Mesenchymal stem cell (in vitro differentiated cells and primary cell): ENCODE measurements at places on chromosomes 3 and 15.

DNA sequence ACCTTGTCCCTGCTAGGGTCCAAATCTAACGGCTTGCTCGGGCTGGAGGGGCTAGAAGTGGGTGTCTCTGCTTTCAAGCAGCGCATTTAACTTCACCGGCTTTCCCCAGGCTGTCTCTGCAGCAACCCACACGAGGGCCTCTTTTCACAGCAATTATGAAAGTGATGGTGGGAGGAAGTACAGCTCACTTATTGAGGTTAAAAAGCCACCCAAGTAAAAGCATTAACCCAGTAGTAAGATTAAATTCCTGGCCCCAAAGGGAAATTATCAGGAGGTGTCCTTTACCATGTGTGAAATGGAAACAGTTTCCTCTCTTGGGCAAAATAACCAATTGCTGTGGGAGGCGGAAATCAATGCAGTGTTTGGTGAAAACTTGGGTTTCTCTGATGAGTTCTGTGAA, 41.1 kb downstream of the NGRN start:
- peak; percentile 9 for DNase-seq

- DNase-seq, result no peak
Observed at GRCh38 chr3:23162934-23163333, 40.2 kb upstream of the UBE2E2 start.

DNA sequence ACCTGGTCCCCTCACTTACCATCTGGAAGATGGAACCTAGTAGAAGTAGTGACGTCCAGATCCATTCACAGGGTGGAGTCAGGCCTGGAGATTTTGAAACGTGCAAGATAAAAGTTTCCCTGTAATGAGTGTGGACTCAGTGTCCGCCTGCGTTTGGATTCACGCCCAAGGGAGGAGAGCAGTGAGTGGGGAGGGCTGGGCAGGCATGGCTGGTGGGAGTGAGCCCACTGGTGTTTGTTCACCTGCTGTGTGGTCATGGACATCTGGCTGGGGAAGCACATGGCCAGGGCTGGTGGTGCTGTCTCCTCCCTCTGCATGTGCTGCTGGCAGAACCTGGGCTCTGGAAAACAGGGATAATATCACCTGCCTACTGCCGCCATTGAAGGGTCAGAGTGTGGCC, 37.0 kb downstream of the RLBP1 start:
- no peak for DNase-seq

GRCh38 chr3:138059261-138059660, 49.3 kb downstream of the CLDN18 start:
- DNase-seq, result no peak

DNA sequence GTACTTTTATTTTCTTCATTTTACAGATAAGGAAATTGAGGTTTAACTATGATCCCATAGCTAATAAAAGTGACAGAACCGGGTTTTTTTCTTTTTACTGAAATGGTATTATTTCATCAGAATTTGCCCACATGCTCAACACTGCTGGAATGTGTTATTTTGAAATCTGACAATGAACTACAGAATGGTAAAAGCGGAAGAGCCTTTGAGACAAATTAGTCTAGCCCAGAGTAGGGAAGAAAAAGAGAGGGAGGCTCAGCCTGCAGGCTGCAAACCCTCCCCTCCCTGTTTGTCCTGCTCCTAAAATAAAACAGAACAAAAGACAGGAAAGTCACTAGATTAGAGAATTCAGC, 100.3 kb upstream of the LIPC start:
- DNase-seq, result no peak

GRCh38 chr15:39269352-39269751, 311.5 kb upstream of the THBS1 start:
- no peak for DNase-seq

GRCh38 chr3:179376474-179376873, 29.0 kb downstream of the MFN1 start:
- DNase-seq, result no peak

GRCh38 chr3:50254577-50255250, 14.2 kb upstream of the SEMA3B start:
- DNase-seq, result no peak

- peak; percentile 35 for DNase-seq
Observed at GRCh38 chr15:57505949-57506391, 85.7 kb upstream of the MYZAP start.

GRCh38 chr3:13886593-13887129, 6.8 kb upstream of the WNT7A start:
- DNase-seq, result no peak

- no peak for DNase-seq
Observed at GRCh38 chr15:79230766-79231165, 51.8 kb upstream of the ANKRD34C start.

DNA sequence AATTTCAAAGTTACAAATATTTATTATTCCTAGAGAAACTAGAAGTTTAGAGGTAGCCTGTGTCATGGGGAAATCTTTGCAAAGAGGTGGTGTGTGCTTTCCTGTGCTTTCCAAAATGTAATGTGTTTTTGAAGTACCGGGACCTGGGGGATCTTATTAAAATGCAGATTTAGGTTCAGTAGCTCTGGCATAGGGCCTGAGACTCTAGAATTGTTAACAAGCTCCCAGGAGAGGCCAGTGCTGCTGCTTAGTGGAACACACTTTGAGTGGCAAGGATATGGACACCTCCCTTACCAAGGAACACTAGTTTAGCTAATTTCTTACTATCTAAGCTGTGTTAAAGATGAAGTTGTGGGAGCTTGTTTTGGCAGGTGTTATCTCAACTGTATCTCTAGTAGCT, 428.9 kb downstream of the VGLL3 start:
- DNase-seq, result no peak

DNA sequence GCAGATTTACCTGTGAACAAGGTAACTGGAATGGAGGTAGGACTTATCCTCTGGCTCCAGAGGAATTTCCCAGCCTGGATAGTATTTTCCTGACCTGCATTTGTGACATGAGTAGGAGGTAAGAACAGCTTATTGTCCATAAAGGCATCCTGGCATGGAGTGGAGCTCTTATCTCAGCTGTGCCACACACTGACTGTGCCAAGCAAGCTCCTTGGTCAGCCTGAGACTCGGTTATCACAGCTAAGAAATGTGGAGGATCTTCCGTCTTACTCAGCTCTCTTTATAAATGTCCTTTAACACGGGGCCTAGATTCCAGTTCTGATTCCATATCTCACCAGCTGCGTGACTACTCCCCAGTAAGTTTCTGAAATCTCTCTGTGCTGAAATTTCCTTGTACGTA, 38.9 kb downstream of the SLCO3A1 start:
- no peak for DNase-seq

DNA sequence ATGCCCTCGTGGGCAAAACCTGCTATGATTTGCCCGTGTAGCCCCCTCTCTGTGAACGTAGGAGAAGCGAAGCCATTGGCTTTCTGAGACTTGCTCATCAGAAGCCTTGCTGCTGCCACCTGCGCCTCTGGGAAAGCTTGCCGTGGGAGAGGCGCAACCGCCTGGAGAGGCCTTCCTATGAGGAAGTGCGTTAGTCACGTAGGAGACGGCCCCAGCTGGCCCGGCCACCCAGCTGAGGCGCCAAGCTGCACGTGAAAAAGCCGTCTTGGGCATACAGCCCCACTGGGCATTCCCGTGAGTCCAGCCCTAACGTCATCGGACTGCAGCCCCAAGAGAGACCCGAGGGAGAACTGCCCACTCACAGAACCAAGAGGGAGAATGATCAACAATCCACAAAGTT, 49.1 kb upstream of the TJP1 start:
- DNase-seq, result no peak

DNA sequence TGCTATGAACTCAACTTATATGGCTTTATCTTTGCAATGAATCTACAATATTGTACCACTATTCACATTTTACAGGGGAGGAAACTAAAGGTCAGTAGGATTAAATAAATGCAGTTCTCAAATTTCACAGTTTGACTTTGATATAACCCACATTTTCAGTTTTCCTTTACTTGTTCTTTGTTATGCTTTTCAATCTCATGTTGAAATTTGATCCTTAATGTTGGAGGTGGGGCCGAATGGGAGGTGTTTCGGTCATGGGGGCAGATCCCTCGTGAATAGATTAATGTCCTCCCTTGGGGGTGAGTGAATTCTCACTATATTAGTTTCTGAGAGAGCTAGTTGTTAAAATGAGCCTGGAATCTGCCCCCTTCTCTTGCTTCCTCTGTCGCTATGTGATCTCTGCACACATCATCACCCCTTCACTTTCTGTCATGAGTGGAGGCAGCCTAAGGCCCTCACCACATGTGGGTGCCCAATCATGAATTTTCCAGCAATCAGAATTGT, 44.7 kb downstream of the CD200 start:
- DNase-seq, result no peak

- DNase-seq, result no peak
Observed at GRCh38 chr3:172142864-172143451, 103.6 kb downstream of the FNDC3B start.

- DNase-seq, result no peak
Observed at GRCh38 chr3:81027344-81027743, 734.1 kb downstream of the GBE1 start.

GRCh38 chr3:195698647-195699387, 22.0 kb upstream of the MUC20 start:
- no peak for DNase-seq

DNA sequence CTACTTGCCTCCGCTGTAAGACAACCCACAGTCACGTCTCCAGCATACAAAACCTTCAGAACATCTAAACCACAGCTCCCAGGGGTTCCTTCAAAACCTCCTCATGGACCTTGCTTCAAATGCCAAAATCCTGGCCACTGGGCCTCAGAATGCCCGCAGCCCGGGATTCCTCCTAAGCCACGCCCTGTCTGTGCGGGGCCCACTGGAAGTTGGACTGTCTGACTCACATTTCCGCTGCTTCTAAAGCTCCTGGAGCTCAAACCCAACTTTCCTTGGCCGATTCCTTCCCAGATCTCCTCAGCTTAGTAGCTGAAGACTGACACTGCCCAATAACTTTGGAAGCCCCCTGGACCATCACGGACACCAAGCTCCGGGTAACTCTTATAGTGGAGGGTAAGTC, 17.9 kb upstream of the OR5H6 start:
- no peak for DNase-seq

DNA sequence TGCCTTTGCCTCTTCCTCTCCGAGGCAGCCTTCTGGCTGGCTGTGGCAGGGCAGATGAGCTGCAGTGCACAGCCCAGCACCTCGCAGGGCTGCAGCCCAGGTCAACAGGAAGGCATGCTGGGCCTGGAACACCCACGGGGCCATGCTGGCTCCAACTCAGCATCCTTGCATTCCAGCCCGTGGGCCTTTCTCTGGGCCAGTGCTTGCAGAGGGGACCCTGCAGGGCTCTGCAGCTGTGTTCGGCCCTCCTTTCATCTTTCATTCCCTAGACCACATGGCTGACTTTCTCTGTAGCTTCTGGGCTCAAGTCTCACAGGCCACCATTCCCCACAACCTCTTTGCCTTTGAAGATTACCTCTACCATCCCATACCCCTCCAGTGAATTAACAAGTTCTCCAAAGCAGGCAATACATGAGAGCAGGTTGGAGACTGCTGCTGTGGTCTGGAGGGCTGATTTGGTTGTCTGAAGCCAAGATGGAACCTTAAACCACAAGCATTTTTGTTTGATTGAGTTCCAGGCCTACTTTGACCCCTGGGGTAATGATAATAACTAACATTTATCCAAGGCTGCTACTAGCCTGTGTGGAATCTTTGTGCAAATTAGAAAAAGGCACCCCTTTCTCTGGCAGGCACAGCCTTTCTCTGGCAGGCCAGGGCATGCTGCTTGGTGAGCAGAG, 5.9 kb downstream of the FAM131A start:
- no peak for DNase-seq

GRCh38 chr3:197362081-197362480, 63.7 kb upstream of the DLG1 start:
- DNase-seq, result no peak

DNA sequence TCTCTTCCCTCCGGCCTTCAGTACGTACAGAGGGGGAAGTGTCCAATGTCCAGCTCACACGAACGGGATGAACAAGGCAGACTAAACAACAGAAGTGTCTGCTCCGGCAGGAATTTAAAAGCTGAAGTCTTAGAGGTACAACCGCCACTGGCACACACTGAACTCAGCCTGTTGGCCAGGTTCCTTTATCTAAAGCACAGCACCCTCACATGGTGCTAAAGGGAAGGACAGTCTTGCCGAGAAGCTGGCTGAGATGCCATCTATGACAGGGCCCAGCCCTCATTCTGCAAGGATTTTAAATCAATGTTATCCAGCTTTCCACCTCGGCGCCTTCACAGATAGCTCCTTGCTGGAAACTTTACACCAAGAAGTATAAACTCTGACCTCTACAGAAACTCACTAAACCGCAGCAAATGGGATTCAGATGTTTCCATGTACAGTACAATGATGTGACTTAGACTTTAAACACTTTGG, 2.8 kb downstream of the ADAMTS17 start:
- DNase-seq, result no peak

DNA sequence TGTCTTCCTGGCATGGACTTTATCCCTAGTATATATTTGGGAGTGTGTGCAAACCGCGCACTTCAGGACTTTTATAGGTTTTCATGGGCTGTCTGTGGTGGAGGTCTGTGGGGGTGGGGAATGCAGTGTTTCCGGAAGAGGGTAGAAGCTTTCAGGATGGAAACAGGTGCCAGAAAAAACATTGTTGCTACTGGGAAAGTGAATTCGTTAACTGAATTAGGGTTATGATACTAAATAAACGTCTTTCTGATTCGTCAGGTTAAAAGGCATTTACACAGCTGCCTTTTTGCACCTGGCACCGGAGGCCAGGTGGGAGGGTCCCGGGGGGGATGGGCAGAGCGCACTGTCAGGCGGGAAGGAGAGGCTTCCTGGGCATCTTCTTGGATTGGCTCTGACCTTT, 62.1 kb downstream of the SLCO3A1 start:
- DNase-seq, result no peak

DNA sequence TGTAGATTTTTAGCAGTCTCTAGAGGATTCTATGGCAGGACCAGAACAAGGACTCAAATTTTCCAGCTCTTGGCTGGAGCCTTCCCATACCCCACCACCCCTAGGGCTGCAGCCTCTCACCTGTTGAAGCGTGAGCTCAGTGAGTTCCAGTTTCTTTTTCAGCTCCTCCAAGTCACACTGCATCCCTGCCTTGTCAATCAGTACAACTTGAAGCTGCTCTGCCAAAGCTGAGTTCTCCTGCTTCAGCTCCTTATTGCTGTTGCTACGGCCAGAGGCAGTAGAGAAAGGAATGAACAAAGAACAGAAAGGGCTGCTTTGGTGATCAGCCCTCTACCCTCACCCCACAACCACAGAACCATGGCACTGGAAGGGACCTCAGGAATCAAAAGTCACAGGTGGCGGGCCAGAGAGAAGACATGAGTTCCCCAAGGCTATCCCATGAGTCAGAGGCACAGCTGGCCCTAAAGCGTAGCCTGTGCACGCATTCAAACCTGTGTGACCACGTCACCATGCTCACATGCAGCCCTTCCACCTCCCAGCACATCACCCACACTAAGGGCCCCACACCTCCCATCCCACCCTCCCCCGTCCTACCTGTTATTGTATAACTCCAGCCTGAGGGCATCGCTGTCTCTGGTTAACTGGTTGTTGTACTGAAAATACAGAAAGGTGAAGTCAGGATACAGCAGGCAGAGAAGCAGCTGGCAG, 83.3 kb upstream of the C2CD4B start:
- no peak for DNase-seq

- no peak for DNase-seq
Observed at GRCh38 chr3:71433631-71434030, 149.9 kb downstream of the FOXP1 start.
